ENCODE measurements at places on chromosomes 1 and 21.
A peak's percentile ranks its signal among the peaks of the same experiment; 100 is the strongest.

DNA sequence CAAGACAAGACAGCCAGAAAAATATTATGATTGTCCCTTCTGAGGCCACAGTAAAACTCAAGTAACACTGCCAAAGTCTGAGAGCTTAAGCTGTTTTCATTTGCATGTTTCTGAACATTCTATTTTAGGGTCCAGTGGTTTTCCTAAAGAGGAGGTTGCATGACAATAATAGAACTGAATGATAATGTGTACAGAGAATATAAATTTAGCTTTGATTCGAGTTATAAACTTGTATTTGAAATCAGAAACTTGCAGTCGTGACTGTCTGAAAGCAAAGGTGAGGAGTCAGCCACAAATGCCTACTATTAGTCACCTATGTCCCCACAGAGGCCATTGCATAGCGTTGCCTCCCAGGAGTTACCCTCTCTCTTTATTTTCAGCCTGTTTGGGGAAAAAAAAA is 363.1 kb upstream of the ADGRL2 start:
- DNase-seq = no peak

DNA sequence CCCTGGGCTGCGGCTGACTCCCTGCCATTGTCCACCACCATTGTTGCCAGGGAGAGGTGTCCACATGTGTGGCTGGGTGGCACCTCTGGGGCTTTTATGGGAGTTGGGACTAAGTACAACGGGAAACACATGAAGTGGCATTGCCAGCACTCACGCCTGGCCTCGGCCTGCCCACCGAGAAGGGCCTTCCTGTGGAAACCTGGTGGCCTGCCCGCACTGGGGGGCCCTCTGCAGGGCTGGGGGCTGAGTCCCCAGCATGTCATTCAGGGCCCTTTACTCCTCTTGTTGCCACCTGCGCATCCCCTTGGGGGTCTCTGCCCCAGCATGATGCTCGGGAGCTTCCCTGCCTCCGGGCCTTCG is 35.5 kb upstream of the RUNX3 start:
- DNase-seq = no peak

DNA sequence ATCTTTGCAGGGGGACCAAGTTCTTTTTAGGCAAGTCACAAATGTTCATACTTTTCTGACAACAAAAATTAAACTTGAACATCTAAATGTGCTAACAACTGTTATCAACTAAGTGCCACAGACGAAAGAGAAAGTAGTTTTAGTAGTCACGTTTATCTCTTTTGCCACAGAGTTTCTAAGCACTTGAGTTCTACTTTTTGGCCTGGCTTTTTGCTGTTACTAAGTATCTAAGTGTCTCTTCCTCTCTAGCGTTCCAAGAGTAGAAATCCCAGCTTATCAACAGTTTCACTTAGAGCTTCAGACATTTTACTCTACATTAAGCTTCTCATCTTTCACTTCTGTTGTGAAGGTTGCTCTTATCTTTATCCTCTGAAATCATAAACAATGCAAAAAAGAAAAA is 34.2 kb downstream of the GATAD2B start:
- no peak for DNase-seq

GRCh38 chr1:95005584-95005983 is 67.2 kb downstream of the ALG14 start:
- no peak for DNase-seq

DNA sequence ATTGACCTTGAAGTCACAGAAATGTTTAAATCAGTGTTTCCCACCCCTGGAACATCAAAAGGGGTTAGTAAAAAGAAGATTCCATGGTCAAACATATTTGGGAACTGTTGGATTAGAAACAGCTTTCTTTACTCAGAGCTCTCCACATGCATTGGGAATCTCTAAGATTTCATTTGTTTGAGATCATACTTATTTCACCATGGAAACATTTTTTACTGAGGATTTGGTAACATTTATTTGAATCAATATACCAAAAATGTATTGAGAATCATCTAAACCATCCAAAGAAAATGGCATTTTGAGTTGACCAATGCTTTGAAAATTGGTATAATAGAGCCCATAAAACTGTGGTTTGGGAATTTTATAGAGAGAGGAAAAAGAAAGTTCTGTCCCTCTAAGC is 25.3 kb downstream of the NGF start:
- DNase-seq = no peak

DNA sequence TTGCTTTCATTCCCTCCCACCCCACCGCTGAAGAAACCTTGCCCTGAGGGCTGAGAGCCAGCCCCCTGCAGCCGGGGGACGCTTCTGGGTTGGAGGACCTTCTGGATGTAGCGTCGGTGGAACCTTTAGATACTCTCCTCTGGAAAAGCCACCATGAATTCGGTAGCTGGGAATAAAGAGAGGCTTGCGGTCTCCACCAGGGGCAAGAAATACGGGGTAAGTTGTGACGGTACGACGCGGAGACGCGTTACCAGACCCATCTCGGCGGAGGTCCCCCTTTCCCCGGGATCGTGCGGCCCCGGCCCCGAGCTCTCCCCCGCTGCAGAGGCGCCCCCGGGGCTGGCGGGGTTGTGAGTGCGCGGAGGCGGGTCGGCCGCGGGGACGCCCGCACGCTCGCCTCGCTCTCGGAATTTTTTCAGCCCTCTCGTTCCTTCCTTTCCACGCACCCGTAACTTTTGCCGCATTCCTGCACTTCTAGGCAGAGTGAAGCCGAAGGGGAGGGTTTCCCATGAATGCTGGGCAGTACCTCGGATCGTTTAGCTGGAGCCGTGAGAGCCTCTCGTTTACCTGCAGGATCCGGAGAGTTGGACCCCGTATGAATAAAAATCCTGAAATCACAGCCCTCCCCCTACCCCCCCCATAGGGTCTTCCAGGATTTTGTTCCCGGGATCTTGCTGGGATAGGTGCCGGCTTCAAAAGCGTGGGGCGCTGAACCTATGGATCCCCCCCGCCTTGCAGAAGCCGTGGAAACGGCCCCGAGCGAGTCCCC is 671 bp downstream of the KIF26B start:
- no peak for DNase-seq

DNA sequence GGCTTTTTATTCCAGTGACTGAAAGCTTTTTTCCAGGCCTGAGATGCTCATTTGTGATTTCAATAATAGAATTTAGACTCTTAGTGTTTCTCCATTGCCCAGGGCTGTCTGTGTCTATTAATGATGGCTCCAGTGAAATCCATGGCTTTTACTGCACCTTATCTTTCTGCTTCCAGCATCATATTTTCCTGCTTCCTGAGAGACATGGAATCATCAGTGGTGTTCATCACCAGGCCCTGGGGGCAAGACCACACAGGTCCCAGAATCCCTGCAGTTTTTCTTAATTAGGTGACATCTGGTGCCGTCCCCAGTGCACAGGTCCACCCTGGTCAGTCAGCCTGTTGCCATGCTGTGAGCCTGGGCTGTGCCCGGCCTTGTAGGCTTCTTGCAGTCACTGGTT is 15.5 kb downstream of the NT5C1A start:
- DNase-seq = no peak

DNA sequence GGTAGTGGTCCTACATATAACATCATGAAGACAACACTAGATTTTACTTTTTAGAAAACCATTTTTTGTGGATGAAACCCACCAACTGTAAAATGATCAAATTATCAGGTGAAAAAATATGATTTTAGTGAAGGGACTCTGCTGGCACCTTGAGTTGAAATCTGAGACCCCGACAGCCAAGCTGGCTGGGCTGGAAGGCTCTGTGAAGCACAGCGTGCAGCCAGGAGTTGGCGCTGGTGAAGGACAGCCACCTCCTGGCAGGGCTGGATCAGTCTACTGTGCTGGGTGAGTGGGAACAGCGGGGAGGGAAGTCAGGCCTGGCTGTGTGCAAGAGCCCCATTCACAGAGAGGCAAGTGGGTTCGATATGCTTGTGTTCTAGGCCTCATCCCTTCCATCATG is 47.9 kb downstream of the DDAH1 start:
- DNase-seq = no peak

- no peak for DNase-seq
These were observed 112.2 kb downstream of the DISP1 start for GRCh38 chr1:222927031-222927430.

- DNase-seq = no peak
These were observed 16.0 kb upstream of the LSS start for GRCh38 chr21:46244602-46245001.

DNA sequence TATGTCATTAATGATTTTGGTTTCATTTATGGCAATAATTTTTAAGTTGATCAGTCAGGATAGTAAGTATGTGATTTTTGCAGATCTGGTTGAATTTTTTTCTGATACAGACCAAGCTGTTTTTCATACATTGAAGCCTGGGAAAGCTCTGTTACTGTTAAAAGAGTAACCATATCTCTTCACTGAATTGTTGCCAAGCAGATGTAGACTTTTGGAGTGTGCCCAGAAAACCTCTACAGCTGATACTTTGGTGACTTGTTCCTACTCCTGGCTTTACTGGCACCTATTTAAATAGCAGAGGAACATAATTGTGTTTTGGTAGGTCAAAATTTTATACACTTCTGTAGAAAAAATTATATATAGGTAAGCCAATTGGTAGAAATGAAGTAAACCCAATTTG is 49.4 kb downstream of the NFIA start:
- DNase-seq = no peak

DNA sequence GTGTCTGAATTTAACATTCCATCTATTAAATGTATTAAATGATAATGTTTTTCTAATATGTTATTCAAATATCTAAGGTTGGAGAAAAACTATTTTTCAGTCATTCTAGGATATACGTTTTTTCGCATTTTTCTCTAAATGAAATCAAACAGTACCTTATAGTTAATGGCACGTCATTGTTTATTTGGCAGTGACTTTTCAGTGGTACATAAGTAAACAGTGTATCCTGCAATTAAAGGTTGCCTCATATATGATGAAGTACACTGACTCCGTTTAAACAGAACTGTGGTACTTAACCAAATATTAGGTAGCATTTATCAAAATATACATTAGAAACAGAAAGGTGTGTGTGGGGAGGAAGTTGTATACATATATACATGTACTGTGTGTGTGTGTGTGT is 79.2 kb downstream of the EPS15 start:
- DNase-seq = no peak

GRCh38 chr1:156553860-156554485 is 18.4 kb downstream of the IQGAP3 start:
- no peak for DNase-seq

- no peak for DNase-seq
These were observed 7.3 kb downstream of the TMEM35B start for GRCh38 chr1:34977858-34978257.

- no peak for DNase-seq
These were observed 5.4 kb upstream of the TNFRSF4 start for GRCh38 chr1:1219341-1219740.

GRCh38 chr1:27713139-27713725 is 12.5 kb upstream of the FAM76A start:
- no peak for DNase-seq

GRCh38 chr1:17865912-17866739 is 111.0 kb downstream of the ACTL8 start:
- no peak for DNase-seq

DNA sequence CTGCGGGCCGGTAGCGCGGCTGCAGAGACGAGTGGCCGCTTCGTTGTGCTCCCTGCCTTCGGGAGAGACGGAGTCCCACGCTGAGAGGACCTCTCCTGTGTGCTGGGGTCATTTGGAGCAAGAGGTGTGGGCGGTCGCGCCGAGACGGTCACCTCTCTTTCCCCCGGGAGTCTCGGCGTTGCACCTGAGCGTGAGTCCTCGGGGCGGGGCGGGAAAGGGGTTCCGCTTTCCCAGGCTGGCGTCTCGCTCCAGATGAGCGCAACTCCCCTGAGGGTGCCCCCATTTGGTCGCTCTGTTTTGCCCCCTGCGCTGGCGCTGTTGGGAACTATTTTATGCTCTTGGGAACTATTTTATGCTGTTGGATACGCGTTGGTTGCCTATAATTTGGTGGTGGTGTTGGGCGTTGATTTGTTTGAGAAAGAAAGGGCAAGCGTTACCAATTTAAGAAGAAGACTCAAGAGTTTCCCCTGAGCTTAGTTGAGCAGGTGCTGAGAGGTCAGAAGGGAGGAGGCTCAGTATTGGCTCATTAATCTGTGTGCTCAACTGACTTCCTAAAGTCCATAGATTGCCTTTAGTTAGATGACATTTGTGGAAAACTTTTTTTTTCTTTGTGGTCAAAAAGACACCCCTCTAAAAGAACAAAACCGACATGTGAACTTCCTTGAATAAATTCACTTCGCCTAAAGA is 683 bp downstream of the LRRC8B start:
- no peak for DNase-seq

- peak; percentile 69 for DNase-seq
These were observed 694 bp upstream of the PDIK1L start for GRCh38 chr1:26110731-26111529.

GRCh38 chr1:117673405-117673804 is 67.6 kb downstream of the TENT5C start:
- no peak for DNase-seq

- DNase-seq = no peak
These were observed 6.1 kb downstream of the ACP6 start for GRCh38 chr1:147664206-147664605.

GRCh38 chr21:46154955-46155513 is 345 bp downstream of the FTCD start:
- DNase-seq = no peak

- no peak for DNase-seq
These were observed 9.1 kb downstream of the RHOC start for GRCh38 chr1:112697781-112698201.

- DNase-seq = no peak
These were observed 3.6 kb downstream of the TENT5C start for GRCh38 chr1:117609471-117609911.

DNA sequence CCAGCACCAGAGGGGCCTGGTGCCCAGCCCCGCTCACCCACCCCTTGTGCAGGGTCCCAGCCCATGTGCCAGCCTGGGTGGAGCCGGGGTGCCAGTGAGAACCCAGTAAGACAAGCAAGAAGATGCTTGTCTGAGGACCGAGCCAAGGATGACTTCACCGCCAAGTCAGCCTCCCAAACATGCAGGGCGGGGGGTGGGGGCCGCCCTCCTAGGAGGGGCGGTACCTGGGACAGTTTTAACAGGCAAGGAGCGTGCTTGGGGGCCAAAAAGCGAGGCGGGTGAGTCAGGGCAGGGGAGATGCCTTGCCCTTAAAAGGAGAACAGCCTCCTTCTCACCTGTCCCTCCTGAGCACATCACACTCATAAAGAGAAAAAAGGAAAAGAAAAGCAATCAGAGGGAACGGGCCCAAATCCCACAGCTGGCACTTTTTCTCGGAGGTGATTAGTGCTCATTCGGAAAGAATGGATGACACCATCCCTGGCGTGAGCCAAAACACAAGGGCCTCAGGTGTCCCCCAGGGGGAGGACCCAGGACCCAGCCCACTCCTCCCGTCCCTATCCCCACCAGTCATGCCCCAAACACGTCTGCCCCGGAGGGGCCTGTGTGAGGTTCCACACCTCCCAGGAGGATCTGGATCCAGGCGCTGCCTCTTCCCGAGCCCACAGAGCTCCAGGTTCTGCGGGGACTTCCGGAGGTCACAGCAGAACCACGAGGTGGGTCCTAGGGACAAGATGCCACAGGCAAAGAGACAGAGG is 77.6 kb upstream of the IFFO2 start:
- DNase-seq = no peak

- DNase-seq = no peak
These were observed 7.2 kb upstream of the TACSTD2 start for GRCh38 chr1:58584082-58584895.
